ENCODE measurements at places on chromosomes 6 and 20.

GRCh38 chr20:38001173-38001875 lies 31.9 kb downstream of the TTI1 start:
- peak; percentile 82 for DNase-seq

DNA sequence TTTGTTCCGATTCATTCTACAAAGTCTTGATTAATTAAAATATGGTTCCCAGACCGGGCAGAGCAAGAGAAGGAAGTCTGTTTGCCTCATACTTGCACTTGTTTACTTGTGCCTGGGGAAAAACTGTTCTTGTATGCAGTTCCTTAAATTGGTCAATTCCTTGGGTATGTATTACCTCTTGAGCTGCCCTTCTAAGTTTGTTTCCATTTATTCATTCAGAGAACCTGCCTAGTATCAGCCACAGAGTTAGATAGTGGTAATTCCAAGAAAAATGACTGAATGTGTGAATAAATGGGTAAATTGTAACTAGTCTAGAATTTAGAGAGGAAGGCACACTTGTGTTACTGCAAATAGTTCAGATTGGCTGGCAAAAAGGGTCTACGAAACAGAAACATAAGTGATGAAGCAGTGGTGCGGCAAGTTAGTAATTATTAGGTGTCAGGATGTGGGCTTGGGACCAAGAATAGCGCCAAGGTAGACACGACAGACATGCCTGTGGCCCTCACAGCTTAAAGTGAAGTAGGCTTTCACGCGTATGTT lies 525 bp upstream of the MAK start:
- no peak for DNase-seq

DNA sequence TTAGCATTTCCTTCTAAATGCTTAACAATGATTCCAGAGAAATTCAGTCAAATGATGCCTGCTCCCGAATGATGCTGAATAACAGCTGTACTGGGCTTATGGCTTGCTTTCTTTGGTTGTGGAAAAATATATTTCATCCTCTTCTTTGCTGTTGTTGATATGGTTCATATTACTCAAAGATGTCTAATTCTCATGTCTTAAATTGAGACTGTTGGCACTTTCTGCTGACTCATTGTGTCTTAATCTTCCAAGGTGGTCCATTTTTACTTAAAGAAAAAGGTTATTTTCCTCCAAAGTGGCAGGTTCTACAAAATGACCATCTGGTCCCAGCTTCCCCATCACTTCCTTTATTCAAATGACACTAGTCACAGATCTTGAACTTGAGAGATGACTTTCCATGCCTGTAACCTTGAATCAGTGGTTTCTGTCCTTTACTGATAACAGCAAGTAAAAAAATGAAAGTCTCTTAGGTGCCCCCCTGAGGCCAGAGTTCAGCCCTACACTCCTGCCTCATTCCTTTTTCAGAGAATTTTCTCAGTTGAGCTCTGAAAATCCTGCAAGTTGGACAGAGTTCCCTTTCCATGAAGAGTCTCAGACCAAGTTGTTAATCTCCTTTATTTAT lies 6.9 kb downstream of the SNAP25 start:
- DNase-seq: no peak

GRCh38 chr20:24679448-24680047 lies 210.1 kb downstream of the SYNDIG1 start:
- DNase-seq: no peak

- DNase-seq: no peak
Measured at GRCh38 chr20:23628402-23629016, 9.2 kb downstream of the CST3 start.

GRCh38 chr6:4460586-4461475 lies 315.4 kb upstream of the CDYL start:
- DNase-seq: peak; percentile 7

DNA sequence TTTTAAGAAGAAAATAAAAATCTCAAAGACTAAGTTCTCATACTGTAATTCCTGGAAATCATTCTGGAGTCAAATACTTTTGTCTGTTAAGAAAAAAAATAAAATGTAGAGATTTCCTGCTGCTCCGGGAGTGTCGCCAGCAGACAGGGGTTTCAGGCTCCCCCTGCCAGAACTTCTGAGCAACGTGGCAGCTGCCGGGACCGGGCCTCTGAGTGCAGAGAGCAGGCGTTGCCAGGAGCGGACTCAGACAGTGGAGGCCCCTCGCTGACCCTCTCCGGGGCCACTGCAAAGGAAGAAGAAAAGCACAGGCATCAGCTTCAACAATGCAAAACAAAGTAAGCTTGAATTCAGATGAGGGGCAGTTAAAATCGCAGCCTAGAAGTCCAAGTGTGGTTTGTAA lies 95.5 kb downstream of the THBS2 start:
- no peak for DNase-seq

DNA sequence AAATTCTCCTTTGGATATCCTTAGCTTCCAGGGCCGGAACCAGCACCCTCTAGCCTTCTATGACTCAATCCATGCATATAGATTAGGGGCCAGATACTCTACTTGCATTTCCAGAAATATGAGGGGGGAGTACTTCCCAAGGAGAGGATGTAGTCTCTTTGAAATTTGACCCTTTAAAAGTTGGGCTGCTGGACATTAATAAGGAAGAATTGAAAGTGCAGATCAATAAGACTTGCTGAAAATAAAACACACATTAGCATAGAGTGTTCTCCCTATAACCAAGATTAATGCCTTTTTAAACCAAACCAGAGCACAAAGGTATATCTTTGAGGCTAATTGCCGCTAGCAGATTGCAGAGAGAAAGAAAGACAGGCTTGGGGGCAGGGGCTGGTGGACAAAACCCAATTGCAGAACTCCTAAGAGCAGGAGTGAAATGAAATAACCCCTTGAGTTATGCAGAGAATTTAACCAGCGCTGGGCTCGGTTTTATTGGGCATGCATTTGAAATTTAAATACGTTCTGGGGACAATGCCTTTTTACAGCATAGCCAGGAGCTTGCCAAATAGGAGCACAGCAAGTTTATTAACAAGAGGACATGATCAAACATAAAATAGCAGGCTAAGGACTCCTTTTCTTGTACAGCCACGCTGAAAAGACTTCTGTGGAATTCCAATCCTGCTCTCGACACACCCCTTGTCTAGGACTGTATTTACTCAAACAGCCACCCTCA lies 108.2 kb upstream of the SALL4 start:
- DNase-seq: peak; percentile 64
